ENCODE measurements at places on chromosomes 3 and 15. TPM values are rescaled to one million over a fixed set of nuclear protein-coding genes. Genes with fewer than 3 reads are reported as not detected.

- H3K27ac ChIP-seq: no peak overlapping the region
- H3K4me3 ChIP-seq: peak overlapping the region; percentile 83
- peaks cover 4% of the 10 kb centered on the region for H3K36me3 ChIP-seq
- peaks cover 13% of the 10 kb centered on the region for H3K4me1 ChIP-seq
These were observed 6.8 kb downstream of the SOX14 start for GRCh38 chr3:137770835-137771399.

OR5H1 gene
- total RNA-seq: not detected

DNA sequence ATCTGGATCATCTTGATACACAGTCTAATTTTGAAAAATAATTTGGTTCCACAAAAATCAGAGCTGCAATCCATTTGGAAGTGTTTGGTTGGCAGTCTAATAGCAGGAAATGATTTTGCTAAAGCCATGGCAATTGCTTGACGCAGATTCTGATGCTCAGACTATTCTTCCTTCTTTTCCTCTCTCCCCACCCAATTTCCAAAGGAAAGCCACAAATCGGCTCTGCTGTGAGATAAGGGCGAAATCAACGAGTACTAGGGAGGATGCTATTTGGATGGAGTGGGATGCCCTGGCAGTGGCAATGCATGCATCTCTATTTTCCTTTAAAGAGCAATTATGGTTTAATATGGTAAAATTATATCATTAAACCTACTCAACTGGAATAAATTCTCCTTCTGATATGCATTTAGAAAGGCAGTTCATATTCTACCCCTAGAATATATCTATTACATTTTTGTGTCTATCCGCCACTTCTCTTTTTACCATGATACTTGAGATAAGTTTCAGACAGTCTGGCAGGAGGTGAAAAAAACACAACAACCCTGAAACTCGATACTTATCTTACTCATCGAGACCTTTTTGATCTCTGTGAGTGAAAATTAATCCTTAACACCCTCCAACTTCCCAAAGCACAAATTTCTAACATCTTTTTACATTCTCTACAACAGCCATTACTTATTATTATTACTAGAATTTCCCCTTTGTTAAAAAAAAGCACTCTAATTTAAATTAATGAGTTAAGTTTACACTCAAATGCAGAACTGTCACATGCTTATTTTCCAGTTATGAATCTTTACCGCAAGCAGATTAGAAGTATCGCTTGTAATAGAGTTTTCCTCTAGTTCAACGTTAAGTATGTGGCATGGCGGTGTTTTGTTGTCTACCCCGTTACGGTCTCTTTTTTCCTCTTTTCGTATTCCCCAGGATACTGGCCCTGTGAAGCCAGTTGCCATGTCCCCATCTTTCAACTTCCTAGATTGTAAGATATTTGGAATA is 433.3 kb downstream of the FOXP1 start:
- no peaks in the 10 kb centered on the region for H3K36me3 ChIP-seq
- DNase-seq: no peak
- H3K27me3 ChIP-seq: no peaks in the 10 kb centered on the region
- peaks cover 80% of the 10 kb centered on the region for H3K4me1 ChIP-seq

- DNase-seq: no peak
- no peaks in the 10 kb centered on the region for H3K36me3 ChIP-seq
- H3K27ac ChIP-seq: no peak overlapping the region
- no peaks in the 10 kb centered on the region for H3K4me1 ChIP-seq
These were observed 94.4 kb downstream of the TMCO5A start for GRCh38 chr15:38028869-38029268.

DNA sequence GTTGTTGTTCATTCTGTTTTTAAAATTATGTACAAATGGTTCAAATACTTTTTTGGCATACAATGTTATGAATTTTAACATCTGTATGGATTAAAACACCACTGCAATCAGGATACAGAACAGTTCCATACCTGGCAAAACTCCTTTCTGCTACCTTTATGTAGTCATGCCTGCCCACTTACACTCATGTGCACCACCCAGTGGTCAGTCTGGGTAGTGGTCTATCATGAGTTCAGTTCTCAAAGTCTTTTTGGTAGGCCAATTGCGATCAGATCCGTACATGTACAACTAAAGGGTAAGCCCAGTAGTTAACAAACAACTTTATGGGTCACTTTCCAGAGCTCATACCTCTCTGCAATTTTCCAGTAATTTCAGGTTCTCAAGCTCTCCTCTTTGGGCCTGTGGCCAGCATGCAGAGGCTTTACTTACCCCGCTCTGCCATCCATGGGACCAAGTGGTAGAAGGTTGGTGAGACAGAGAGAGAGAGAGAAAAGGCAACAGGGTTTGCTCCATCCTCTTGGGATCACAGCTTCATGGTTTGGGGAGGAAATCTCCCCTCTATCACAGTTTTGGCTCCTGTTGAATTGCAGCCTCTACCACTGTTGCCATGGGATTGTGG is 63.9 kb upstream of the FAM98B start:
- H3K4me3 ChIP-seq: no peak overlapping the region
- no peaks in the 10 kb centered on the region for H3K4me1 ChIP-seq
- H3K27me3 ChIP-seq: peaks cover 17% of the 10 kb centered on the region

- H3K36me3 ChIP-seq: no peaks in the 10 kb centered on the region
- no peak overlapping the region for H3K4me3 ChIP-seq
- no peak overlapping the region for H3K27ac ChIP-seq
- no peaks in the 10 kb centered on the region for H3K27me3 ChIP-seq
These were observed 32.9 kb downstream of the PLCH1 start for GRCh38 chr3:155712008-155712407.

DNA sequence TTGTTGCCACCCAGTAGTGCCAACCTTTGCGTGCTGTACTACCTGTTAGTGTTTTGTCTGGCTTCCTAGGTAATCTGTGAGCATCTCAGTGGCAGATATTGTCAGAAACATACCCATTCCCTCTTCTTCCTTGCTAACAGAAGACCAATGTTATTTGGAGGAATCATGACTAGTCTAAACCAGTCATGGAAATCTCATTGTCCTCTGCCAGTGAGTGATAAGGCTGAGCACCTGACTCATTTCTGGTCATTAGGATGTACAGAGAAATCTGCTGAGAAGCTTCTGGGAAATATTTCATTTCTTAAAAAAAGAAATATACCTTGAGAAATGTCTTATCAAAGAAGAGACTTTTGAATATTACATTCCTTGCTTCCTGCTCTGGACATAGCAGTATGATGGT is 70.1 kb upstream of the CDV3 start:
- H3K27ac ChIP-seq: no peak overlapping the region
- no peak overlapping the region for H3K4me3 ChIP-seq
- no peaks in the 10 kb centered on the region for H3K36me3 ChIP-seq
- H3K4me1 ChIP-seq: peaks cover 44% of the 10 kb centered on the region

GRCh38 chr15:80452166-80452565 is 48.0 kb downstream of the ARNT2 start:
- no peak overlapping the region for H3K4me3 ChIP-seq
- H3K4me1 ChIP-seq: no peaks in the 10 kb centered on the region
- peaks cover 14% of the 10 kb centered on the region for H3K27me3 ChIP-seq
- H3K27ac ChIP-seq: no peak overlapping the region

DNA sequence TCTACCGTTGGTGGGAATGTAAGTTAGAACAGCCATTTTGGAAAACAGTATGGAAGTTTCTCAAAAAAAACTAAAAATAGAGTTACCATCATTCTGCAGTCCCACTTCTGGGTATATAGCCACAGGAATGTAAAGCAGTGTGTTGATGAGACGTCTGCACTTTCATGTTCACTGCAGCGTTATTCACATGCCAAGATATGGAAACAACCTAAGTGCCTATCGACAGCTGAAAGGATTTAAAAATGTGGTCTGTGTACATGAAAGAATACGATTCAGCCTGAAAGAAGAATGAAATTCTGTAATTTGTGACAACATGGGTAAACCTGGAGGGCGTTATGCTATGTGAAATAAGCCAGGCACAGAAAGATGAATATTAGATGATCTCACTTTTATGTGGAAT is 157.7 kb downstream of the THSD4 start:
- DNase-seq: no peak
- H3K27me3 ChIP-seq: peaks cover 5% of the 10 kb centered on the region
- no peak overlapping the region for H3K27ac ChIP-seq
- H3K4me1 ChIP-seq: no peaks in the 10 kb centered on the region
- H3K4me3 ChIP-seq: no peak overlapping the region

ALDH1L1 gene
- total RNA-seq: 0.48 TPM

DNA sequence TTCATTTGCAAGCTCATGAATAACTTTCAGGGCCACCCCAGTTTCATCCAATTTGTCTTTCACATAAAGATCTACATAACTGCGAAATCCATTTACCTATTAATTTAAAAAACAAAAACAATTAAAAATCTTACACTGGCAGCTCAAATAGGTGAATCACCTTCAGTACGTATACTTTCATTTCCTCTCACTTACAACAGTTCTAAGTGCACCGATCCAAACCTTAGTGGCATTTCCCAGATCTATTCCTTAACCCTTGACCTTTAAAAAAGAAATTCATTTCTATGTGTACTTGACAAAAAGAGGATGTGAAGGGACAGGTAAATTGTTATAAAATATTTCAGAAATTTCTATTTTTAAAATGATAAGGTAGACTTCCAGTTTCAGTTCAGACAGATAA is 30.8 kb downstream of the TOP2B start:
- H3K27me3 ChIP-seq: no peaks in the 10 kb centered on the region
- H3K36me3 ChIP-seq: peaks cover 22% of the 10 kb centered on the region
- H3K4me1 ChIP-seq: peaks cover 9% of the 10 kb centered on the region
- DNase-seq: no peak
- H3K4me3 ChIP-seq: no peak overlapping the region
- no peak overlapping the region for H3K27ac ChIP-seq

GRCh38 chr15:85128621-85129020 is 147.0 kb downstream of the PDE8A start:
- H3K4me3 ChIP-seq: no peak overlapping the region
- DNase-seq: no peak
- H3K4me1 ChIP-seq: peaks cover 10% of the 10 kb centered on the region
- H3K27me3 ChIP-seq: no peaks in the 10 kb centered on the region

DNA sequence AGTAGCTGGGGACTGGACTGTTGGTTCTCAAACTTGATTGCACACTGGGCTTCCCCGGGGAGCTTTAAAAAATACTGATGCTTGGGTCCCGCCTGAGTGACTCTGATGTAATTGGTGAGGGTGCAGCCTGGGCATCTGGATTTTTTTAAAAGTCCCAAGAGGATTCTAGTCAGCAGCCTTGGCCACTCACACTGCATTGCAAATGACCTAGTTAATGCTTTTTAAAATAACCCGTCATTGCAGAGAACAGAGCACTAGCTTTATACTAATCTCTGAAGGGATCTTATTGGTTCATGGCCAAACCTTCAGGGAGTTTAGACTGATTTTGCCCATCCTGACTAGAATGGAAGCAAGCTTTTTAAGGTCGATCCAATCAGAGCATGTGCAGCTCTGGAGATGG is 310.6 kb upstream of the PROK2 start:
- no peaks in the 10 kb centered on the region for H3K36me3 ChIP-seq
- no peak for DNase-seq
- no peak overlapping the region for H3K27ac ChIP-seq

MST1 gene
- total RNA-seq: 29.8 TPM

- no peak for DNase-seq
- H3K4me3 ChIP-seq: no peak overlapping the region
- no peaks in the 10 kb centered on the region for H3K36me3 ChIP-seq
- H3K4me1 ChIP-seq: no peaks in the 10 kb centered on the region
These were observed 65.5 kb downstream of the SSUH2 start for GRCh38 chr3:8579096-8579495.

CHRD gene
- total RNA-seq: 0.19 TPM

DNA sequence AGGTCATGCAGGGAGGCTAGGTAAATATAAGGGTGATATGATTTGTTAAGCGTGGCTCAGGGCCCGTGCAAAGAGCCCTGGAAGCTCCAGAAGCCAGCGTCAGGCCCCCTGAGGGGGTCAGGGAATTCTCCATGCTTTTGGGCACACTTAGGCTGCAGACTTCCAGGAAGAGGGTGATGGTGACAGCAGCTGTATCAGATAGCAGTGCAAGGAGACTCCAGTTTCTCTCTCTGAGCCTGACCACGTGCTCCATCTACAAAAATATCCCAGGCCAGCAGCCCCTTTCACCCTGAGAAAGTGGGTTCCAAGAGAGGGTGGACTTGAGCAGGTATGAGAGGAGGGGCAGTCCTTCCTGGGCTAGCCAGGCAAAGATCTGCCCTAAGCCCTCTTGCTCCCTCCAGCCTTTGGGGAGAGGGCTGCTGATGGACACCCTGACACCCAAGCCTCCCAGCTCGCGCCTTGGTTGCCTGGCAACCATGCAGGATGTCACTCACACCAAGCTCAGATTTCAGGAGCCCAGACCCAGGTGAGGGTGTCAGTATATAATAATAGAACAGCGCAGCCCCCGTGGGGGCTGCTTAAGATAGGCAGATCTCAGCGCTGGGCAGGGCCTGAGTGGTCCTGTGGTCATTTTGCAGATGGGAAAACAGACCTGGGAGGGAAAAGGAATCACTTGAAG is 35.8 kb downstream of the ATP2B2 start:
- H3K27ac ChIP-seq: no peak overlapping the region
- H3K36me3 ChIP-seq: no peaks in the 10 kb centered on the region
- no peak overlapping the region for H3K4me3 ChIP-seq
- peaks cover 5% of the 10 kb centered on the region for H3K4me1 ChIP-seq
- DNase-seq: no peak

GPR176 gene
- 0.72 TPM for total RNA-seq

GRCh38 chr15:49083401-49084284 is 37.4 kb upstream of the SECISBP2L start:
- H3K4me1 ChIP-seq: no peaks in the 10 kb centered on the region
- H3K4me3 ChIP-seq: no peak overlapping the region
- H3K27ac ChIP-seq: no peak overlapping the region
- no peaks in the 10 kb centered on the region for H3K27me3 ChIP-seq
- no peak for DNase-seq

GRCh38 chr15:48851956-48852355 is 26.0 kb upstream of the EID1 start:
- H3K4me1 ChIP-seq: no peaks in the 10 kb centered on the region
- no peaks in the 10 kb centered on the region for H3K36me3 ChIP-seq
- DNase-seq: no peak
- peaks cover 21% of the 10 kb centered on the region for H3K27me3 ChIP-seq
- H3K27ac ChIP-seq: no peak overlapping the region
